ENCODE measurements at places on chromosomes 2 and 18.
A peak's percentile ranks its signal among the peaks of the same experiment; 100 is the strongest.

- DNase-seq: no peak
Observed at GRCh38 chr2:232061265-232061664, 99.8 kb downstream of the DIS3L2 start.

- no peak for DNase-seq
Observed at GRCh38 chr18:66754335-66754734, 150.4 kb upstream of the CDH19 start.

DNA sequence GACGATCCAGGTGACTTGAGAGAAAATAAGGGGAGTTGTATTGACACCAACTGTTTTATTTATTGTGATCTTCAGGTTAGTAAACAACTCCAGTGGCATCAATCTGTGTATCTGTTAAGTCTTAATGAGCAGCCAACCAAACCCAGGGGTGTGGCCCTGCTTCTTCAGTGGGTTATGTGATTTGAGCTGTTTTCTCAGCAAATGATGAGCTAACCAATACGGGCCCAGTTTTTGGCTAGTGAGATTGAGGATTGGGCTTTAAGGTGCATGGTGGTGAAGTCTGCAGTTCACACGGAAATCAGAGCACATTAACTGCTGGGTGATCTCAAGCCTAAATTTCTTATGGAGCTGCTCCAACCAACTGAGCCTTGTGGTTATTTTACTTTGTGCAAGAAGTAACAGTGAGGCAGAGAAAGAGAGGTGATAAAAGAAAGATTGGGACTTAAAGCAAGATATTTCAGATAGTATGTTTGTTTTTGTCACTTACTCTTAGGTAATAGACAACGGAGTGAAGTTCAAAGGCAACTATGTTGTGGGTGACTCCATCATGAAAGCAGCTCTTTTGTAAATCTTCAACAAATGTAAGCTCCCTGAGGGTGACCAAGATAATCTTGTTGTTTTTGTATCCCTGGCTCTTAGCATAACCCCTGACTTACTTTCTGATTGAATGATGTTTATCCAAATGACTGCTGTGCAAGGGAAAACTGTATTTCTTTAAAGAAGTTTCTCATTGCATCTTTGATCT lies 2.4 kb downstream of the MTCL1 start:
- no peak for DNase-seq

DNA sequence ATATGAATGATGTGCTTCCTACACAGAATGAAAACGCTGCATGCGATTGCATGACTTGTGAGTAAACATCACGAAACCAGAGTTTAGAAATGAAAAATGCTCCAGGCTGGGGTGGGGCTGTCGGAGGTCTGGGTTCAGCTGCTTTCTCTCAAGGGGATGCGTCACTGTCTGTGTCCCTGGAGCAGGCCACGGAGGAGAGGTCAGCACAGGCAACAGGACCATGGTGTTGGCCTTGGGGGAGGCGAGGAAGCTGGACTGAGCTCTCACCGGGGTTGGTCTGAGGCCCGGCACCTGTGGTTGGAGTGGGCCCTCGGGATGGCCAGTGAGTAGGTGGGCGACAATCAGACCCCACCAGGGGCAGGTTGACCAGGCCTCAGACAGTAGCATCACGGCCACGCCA lies 89.0 kb upstream of the TMEM18 start:
- DNase-seq: no peak

GRCh38 chr2:45640576-45640975 lies 10.9 kb upstream of the PRKCE start:
- no peak for DNase-seq

DNA sequence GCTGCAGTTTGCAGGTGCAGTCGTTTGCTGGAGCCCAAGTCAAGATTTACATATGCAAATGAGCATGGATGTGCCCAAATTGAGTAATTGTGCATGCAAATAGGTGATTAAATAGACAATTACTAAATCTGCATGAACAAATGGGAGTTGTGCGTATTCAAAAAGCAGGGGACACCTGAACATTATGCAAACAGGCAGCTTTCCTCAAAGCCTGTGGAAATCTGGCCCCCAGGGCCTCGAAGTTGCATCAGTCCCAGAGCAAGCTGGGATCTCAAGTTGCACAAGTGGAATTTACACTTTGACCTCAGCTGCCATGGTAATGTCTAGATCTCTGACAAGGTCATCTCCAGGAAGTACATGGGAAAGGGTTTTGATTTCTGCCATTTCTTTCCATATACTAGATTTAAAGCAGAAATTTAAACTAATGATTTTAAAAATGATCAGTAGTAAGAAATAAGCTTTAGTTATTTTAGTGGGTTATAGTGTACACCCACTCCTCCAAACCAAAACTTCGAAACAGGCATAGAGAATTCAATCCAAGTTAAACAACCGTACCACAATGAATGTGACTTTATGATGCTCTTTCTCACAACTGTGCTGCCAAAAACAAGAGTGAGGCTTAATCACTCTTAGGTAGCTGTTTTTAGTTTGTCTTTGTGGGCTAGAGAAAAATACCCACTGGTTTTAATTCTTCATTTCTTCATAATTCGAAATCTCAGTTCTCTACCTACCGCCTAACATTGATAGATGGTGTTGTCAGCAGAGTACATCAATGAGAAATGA lies 110.7 kb downstream of the RND3 start:
- no peak for DNase-seq

GRCh38 chr18:53795610-53796009 lies 428.9 kb downstream of the MBD2 start:
- DNase-seq: no peak

DNA sequence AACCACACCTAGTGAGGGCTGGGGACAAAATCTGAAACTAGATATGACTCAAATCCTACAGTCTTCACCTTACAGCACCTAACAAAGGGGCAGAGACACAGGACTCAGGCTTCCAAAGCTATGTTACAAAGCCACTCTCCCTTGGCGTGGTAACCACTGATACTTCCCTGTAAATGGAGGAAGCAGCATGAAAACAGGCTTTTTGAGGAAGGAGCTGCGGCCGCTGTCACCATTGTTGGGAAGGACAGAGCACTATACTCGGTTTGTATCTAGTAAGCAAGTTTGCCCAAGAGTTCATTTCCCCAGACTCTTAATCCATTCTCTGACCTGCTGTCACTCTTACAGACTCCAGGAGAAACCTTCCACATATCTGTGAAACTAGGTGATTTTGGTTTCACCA lies 60.3 kb downstream of the LONRF2 start:
- peak; percentile 16 for DNase-seq

- DNase-seq: no peak
Observed at GRCh38 chr2:120551522-120551921, 184.1 kb upstream of the GLI2 start.

DNA sequence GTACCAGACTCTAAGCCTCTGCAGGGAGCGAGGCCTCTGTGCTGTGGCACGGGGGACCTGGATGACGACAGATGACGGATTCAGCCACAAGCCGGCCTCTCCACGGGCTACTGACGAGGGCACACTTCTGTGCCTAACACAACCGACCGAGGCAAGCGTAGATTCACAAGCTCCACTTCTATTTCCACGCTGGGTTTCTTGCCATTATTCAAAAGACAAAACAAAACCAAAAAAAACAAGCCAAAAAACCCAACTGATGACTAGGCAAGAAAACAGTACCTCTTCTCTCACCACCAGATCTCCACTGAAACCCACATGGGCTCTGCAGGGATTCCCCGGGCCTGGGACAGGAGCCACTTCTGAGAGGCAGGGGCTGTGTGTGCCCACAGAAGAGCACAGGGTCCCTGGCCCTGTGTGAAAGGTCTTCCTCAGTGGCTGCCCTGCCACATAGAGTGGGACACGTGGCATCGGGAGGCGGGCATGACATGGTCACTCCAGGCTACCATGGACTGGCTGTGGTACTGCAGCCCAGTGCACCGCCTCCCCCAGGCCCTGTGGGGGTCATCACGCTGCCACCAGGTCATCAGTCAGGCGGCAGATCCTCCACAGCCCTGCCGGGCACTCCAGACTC lies 254.7 kb downstream of the HDAC4 start:
- no peak for DNase-seq

GRCh38 chr2:154961676-154962075 lies 263.2 kb downstream of the KCNJ3 start:
- DNase-seq: no peak

- no peak for DNase-seq
Observed at GRCh38 chr2:112140205-112140802, 2.1 kb downstream of the FBLN7 start.

DNA sequence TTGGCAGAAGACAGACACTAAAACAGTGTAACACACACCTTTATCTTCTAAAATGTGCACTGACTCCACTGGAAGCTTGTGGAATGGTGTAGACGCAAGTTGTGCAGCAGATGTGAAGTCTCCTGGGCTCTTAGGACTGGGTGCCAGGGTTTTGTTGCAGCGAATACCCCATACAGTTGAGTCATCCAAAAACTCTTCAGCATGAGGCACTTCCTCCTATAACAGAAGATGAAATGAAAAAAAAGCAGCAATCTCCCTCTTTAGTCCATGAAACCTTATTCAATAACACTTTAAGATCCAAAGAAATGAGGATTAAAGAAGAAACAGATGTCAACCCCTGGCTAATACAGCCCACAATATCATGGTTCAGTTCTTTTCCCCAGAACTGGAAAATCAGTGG lies 22.2 kb downstream of the BUB1 start:
- DNase-seq: no peak

DNA sequence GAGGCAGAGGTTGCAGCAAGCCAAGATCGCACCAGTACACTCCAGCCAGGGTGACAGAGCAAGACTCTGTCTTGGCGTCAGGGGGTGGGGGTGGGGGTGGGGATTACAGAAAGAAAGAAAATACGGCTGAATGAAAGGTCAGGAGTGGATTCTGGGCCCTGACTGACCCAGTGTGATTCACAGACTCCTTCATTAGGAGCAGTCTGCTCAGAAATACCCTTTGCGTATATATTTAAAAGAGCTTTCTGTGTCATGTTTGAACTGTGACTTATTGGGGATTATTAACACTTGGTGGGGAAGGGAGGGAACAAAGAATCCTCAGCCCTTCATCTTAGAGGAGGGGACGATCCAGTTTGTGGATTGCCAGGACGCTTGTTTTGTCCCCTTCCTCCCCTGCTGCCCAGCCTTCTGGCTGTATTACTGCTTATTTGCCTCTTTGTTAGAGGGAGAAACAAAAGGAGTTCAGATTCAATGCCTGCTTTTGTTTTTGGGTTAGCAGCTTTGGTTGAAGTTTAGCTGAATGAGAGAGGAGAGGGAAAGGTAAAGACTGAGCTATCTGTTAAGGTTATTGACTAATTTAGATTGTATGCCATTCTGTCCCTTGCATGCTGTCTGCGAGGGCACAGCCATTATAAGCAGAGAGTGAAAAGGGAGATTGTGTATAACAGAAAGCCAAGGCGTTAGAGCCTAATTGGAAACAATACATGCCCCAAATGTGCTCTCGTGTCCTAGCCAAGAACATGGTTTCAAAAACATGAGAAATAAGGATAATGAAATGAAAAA lies 118.3 kb downstream of the FMNL2 start:
- DNase-seq: no peak

DNA sequence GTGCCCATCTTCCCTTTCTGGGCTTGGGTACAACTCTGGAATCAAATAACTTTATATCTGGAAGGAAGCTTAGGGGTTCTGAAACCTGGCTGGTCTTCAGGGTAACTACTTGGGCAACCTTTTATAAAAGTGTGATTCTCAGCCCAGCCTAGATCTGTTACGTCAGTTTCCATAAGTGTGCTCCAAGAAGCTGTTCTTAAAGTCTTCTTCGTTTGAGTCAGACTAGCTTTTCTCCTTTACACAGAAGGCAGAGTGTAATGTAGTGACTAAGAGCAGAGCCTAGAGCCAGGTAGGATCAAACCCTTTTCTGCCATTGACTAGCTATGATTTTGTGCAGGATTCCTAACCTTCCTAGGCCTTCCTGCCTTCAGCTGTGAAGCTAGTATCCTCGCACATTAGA lies 5.8 kb downstream of the ITGA6 start:
- DNase-seq: no peak

DNA sequence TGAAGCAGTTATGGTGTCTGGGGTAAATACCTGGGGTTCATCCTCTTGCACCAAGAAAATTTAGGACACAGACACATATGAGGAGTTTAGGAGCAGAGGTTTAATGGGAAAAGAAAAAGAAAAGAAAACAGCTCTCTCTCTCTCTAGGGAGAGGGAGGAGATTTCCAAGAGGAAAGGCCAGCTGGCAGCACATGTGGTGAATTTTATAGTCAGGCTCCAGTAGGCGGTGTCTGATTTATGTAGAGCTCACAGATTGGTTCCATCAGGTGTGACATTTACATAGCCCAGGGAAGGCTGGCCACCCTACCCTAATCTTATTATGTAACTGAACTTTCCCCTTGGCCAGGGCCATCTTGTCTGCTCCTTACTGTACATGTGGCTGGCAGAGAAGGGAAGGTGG lies 297.5 kb upstream of the RGPD4 start:
- DNase-seq: no peak

- no peak for DNase-seq
Observed at GRCh38 chr2:147782141-147782930, 62.5 kb upstream of the ACVR2A start.

GRCh38 chr2:24816404-24816803 lies 23.2 kb downstream of the CENPO start:
- DNase-seq: no peak

- DNase-seq: no peak
Observed at GRCh38 chr18:36728345-36728744, 100.5 kb downstream of the TPGS2 start.

GRCh38 chr2:40371525-40372282 lies 80.2 kb downstream of the SLC8A1 start:
- no peak for DNase-seq

- DNase-seq: no peak
Observed at GRCh38 chr18:46275370-46275769, 171.2 kb downstream of the HAUS1 start.

GRCh38 chr2:37201766-37202165 lies 5.5 kb downstream of the CEBPZOS start:
- DNase-seq: peak; percentile 67

GRCh38 chr18:28013066-28013465 lies 163.9 kb downstream of the CDH2 start:
- no peak for DNase-seq

GRCh38 chr2:14094592-14094991 lies 537.9 kb upstream of the LRATD1 start:
- no peak for DNase-seq

- DNase-seq: no peak
Observed at GRCh38 chr2:165032559-165032958, 77.2 kb upstream of the SLC38A11 start.

- DNase-seq: no peak
Observed at GRCh38 chr18:44724105-44724778, 43.6 kb downstream of the SETBP1 start.

GRCh38 chr2:36634981-36635597 lies 37.1 kb upstream of the FEZ2 start:
- DNase-seq: no peak

Measured in activated effector memory CD4-positive, alpha-beta T cell treated with anti-CD3 and anti-CD28 coated beads, Interleukin-2, amount 50 U/mL, for 16 hours (primary cell).